ENCODE measurements at places on chromosomes 11 and 22. TPM values are rescaled to one million over a fixed set of nuclear protein-coding genes. Genes with fewer than 3 reads are reported as not detected.

Gene ESAM
- polyA plus RNA-seq: 1.5 TPM

Gene DEFB108B
- not detected for polyA plus RNA-seq

Gene RIMBP3C
- not detected for polyA plus RNA-seq

Gene OR51B5
- 111 TPM for polyA plus RNA-seq

Gene AMOTL1
- 13.3 TPM for polyA plus RNA-seq

Gene KMT2A
- 36.9 TPM for polyA plus RNA-seq

Gene CWF19L2
- polyA plus RNA-seq: 7.8 TPM

- H3K27me3 ChIP-seq: no peaks in the 10 kb centered on the region
- H3K4me1 ChIP-seq: no peaks in the 10 kb centered on the region
- no peak overlapping the region for H3K27ac ChIP-seq
- no peak for DNase-seq
Observed at GRCh38 chr11:104333977-104334376, 170.0 kb upstream of the PDGFD start.

DNA sequence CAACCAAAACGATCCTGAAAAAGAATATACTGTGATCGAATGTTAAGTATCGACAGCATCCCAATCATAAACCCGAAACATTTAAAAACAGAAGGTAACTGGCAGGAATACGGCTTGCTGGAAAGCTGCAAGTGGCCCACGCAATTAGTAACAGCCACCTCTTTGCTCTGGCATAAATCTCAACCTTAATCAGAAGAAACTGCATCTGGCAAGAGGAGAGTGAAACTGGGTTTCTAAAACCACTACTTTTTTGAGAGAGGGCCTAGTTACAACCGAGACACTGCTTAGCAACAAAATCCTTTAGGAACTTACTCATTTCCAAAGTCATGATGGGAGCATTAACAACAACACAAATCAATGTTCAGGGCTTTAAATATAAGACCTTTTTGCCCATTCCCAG, 7.9 kb downstream of the NCAPD3 start:
- H3K4me1 ChIP-seq: no peaks in the 10 kb centered on the region
- no peaks in the 10 kb centered on the region for H3K27me3 ChIP-seq
- no peak overlapping the region for H3K4me3 ChIP-seq
- no peak overlapping the region for H3K27ac ChIP-seq
- DNase-seq: no peak
- peaks cover 94% of the 10 kb centered on the region for H3K36me3 ChIP-seq

GRCh38 chr11:70569618-70569890, 171.2 kb downstream of the CTTN start:
- H3K4me1 ChIP-seq: peaks cover 12% of the 10 kb centered on the region
- no peak overlapping the region for H3K4me3 ChIP-seq
- no peak overlapping the region for H3K27ac ChIP-seq
- peaks cover 73% of the 10 kb centered on the region for H3K27me3 ChIP-seq
- no peaks in the 10 kb centered on the region for H3K36me3 ChIP-seq
- peak; percentile 28 for DNase-seq

DNA sequence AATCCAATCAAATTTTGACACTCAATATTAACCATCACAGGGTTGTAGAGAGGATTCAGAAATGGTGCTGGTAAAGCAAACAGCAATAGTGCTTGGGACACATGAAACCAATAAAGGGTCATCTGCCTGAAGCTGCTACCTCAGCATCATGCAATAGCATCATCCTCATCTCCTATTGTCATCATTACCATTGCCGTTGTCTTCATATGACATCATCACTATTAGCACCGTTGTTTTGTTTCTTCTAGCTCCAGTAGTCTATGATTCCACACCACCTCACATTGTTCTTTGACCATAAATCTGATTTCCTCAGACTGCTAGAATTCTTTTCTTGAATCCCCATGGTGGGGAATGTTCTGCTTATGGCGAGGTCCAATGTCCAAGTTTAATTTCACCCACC, 52.8 kb upstream of the GRK3 start:
- no peaks in the 10 kb centered on the region for H3K4me1 ChIP-seq
- DNase-seq: no peak
- no peak overlapping the region for H3K4me3 ChIP-seq
- H3K27ac ChIP-seq: no peak overlapping the region
- no peaks in the 10 kb centered on the region for H3K36me3 ChIP-seq
- no peaks in the 10 kb centered on the region for H3K27me3 ChIP-seq

- DNase-seq: no peak
- H3K27me3 ChIP-seq: no peaks in the 10 kb centered on the region
- no peak overlapping the region for H3K27ac ChIP-seq
Observed at GRCh38 chr11:49505231-49505630, 296.8 kb upstream of the FOLH1 start.

GRCh38 chr11:7254731-7255291, 3.1 kb downstream of the SYT9 start:
- H3K4me1 ChIP-seq: peaks cover 16% of the 10 kb centered on the region
- H3K27ac ChIP-seq: no peak overlapping the region
- no peak for DNase-seq
- peaks cover 25% of the 10 kb centered on the region for H3K27me3 ChIP-seq

DNA sequence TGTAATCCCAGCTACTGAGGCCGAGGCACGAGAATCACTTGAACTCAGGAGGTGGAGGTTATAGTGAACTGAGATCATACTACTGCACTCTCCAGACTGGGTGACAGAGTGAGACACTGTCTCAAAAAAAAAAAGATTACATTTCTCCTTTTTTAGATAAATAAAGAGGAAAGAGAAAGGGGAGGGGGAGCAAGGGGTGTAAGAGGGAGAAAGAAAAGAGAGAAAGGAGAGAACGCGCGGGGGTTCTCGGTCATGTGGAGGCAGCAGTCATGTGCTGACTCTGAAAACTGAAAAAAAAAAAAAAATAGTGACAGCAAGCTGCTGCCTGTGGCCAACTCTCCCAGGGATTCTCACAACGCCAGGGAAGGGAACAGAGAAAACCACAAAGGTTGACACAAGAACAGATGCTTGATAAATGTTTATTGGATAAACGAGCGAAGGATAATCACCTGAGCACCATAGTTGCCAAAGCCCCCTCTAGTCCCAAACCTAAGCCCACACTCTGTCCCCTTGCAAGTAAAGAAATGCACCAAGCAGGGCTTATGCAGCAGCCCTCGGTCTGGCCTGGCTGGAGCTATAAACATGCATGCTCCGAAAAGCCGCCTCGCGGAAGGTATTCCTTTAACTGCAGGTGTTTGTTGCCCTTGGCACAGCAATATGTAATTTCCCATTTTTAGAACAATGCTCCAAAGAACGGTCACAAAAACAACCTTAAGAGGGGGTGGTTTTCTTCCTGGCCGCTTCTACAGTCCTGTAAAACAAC, 14.5 kb downstream of the SCGB1A1 start:
- H3K36me3 ChIP-seq: no peaks in the 10 kb centered on the region
- H3K27ac ChIP-seq: no peak overlapping the region
- no peak for DNase-seq
- no peak overlapping the region for H3K4me3 ChIP-seq
- H3K4me1 ChIP-seq: peaks cover 20% of the 10 kb centered on the region

DNA sequence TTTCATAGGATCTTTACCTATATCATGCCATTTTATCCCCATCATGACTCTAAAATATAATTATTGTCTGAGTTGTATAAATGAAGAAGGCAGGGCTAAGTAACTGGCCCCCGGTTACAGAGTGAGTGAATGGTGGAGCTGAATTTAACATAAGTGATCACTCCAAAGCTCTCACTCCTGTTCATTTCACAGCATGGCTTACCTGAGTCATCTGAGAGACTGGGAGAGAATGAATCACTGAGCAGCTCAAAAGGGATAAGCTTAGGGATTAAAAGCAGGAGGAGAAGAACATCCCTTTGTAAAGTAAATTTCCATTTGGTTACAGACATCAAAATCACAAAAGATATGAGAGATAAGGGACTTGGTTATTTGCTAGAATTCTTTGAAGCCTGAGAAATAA, 294.0 kb upstream of the CTSC start:
- H3K27me3 ChIP-seq: no peaks in the 10 kb centered on the region
- H3K4me3 ChIP-seq: no peak overlapping the region
- no peak overlapping the region for H3K27ac ChIP-seq

GRCh38 chr11:34644669-34645406, 23.9 kb downstream of the EHF start:
- H3K4me3 ChIP-seq: no peak overlapping the region
- no peak overlapping the region for H3K27ac ChIP-seq
- H3K4me1 ChIP-seq: no peaks in the 10 kb centered on the region
- no peaks in the 10 kb centered on the region for H3K36me3 ChIP-seq
- DNase-seq: no peak
- H3K27me3 ChIP-seq: no peaks in the 10 kb centered on the region

GRCh38 chr11:88555018-88555828, 217.7 kb upstream of the CTSC start:
- H3K27ac ChIP-seq: no peak overlapping the region
- H3K4me1 ChIP-seq: no peaks in the 10 kb centered on the region
- DNase-seq: no peak
- no peaks in the 10 kb centered on the region for H3K27me3 ChIP-seq
- no peak overlapping the region for H3K4me3 ChIP-seq
- H3K36me3 ChIP-seq: no peaks in the 10 kb centered on the region

GRCh38 chr11:123480290-123480815, 50.3 kb downstream of the GRAMD1B start:
- no peaks in the 10 kb centered on the region for H3K4me1 ChIP-seq
- H3K27me3 ChIP-seq: peaks cover 9% of the 10 kb centered on the region
- DNase-seq: no peak
- H3K27ac ChIP-seq: no peak overlapping the region
- no peaks in the 10 kb centered on the region for H3K36me3 ChIP-seq

DNA sequence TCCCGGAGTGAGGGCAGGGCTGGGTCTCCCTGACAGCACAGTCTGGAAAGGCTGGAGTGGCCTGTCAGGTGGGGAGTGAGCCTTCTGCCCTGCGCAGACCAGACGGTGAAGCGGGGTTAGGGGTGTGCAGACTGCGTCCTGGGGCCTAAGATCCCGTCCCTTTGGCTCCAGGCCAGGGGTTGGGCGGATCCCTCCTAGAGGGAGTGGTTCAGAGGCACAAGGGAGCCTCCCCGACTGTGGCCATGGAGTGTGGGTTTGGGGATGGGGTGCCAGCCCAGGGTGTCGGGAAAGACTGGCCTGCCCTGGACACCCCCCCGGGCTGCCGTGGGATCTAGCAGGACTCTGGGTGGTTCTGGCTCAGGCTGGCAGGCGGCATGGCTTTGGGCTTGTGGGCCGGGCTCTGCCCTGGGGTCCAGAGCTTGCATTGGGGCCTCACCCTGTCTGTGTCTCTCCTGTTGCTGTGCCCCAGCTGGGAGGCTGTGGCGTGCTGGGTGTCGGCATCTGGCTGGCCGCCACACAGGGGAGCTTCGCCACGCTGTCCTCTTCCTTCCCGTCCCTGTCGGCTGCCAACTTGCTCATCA, 19.5 kb downstream of the TSPAN4 start:
- H3K4me1 ChIP-seq: peaks cover 14% of the 10 kb centered on the region
- no peak overlapping the region for H3K4me3 ChIP-seq
- DNase-seq: peak; percentile 88
- peaks cover 5% of the 10 kb centered on the region for H3K36me3 ChIP-seq
- H3K27me3 ChIP-seq: no peaks in the 10 kb centered on the region

DNA sequence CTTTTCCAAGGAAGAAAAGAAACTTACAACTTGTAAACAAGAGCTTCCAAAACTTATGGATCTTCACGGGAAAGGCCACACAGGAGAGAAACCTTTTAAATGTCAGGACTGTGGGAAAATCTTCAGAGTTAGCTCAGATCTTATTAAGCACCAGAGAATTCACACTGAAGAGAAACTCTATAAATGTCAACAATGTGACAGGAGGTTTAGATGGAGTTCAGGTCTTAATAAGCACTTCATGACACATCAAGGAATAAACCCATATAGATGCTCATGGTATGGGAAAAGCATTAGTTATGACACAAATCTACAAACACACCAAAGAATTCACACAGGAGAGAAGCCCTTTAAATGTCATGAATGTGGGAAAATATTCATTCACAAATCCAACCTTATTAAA, 32.4 kb downstream of the GAB2 start:
- no peak overlapping the region for H3K27ac ChIP-seq
- H3K4me3 ChIP-seq: no peak overlapping the region
- peaks cover 20% of the 10 kb centered on the region for H3K36me3 ChIP-seq
- no peak for DNase-seq

DNA sequence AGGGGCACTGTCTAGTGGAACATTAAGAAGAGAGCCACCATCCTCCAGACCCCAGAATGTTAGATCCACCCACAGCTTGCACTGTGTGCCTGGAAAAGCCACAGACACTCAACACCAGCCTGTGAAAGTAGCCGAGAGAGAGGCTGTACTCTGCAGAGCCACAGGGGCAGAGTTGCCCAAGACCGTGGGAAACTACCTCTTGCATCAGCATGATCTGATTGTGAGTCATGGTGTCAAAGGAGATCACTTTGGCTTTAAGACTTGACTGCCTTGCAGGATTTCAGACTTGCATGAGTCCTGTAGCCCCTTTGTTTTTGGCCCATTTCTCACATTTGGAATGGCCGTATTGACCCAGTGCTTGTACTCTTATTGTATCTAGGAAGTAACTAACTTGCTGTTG, 115.9 kb upstream of the CCDC179 start:
- no peaks in the 10 kb centered on the region for H3K36me3 ChIP-seq
- DNase-seq: no peak
- no peak overlapping the region for H3K27ac ChIP-seq
- H3K4me1 ChIP-seq: no peaks in the 10 kb centered on the region
- no peak overlapping the region for H3K4me3 ChIP-seq

DNA sequence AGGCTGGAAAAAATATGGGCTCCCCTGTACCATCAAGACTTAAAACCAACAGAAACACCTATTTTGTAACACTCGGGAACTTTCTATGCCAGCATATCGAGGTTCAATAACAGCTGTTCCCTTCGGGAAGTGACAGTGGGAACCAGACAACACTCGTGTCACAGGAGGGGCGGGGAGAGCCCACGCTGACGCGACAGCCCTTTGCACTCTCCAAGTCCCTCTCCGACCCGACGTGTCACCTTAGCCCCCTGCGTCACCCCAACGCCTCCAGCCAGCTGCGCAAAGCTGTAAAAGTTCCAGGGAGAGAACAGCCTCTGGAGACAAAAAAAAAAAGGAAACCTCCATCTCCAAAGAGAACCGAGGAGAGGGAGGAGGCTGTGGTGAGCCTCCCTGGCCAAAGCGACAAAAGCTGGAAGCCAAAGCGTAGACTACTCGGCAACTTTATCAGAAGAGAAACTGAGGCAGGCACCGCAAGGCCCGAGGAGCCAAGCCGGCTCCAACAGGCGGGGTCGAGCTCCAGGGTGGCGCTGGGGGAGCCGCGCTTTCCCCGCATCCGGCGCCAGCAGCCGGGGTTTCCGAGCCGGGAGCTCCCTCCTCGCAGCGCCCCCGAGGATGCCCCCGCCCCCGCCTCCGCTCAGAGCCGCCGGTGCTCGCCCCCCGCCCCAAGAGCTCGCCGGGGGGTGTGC, 751 bp downstream of the ARFGAP3 start:
- DNase-seq: no peak
- peak overlapping the region; percentile 54 for H3K4me3 ChIP-seq
- H3K27me3 ChIP-seq: no peaks in the 10 kb centered on the region
- H3K4me1 ChIP-seq: peaks cover 8% of the 10 kb centered on the region
- no peaks in the 10 kb centered on the region for H3K36me3 ChIP-seq
- H3K27ac ChIP-seq: peak overlapping the region; percentile 81
